SHP77 (cell line): ENCODE measurements at places on chromosomes 2 and 18.

- no peak for DNase-seq
Observed at GRCh38 chr2:136863874-136864273, 98.5 kb downstream of the THSD7B start.

GRCh38 chr2:105473011-105473410 lies 74.2 kb upstream of the FHL2 start:
- DNase-seq = no peak

DNA sequence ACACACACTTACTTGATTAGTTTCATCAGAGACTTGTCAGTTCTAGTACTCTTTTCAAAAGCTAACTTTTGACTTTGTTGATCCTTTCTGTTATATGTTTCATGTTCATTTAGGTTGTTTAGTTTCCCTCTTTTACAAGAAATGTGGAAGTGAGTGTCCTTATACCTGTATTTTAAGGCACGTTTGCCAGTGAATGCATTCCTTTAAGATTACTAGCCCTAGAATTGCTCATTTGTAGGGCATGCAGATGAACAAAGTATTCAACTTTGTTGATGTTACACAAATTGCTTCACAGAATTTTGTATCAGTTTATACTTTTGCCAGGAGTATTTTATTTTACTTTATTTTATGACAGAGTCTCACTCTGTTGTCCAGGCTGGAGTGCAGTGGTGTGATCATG lies 6.3 kb downstream of the IL1RL2 start:
- no peak for DNase-seq

GRCh38 chr2:133092571-133092970 lies 422.6 kb upstream of the LYPD1 start:
- DNase-seq = no peak

DNA sequence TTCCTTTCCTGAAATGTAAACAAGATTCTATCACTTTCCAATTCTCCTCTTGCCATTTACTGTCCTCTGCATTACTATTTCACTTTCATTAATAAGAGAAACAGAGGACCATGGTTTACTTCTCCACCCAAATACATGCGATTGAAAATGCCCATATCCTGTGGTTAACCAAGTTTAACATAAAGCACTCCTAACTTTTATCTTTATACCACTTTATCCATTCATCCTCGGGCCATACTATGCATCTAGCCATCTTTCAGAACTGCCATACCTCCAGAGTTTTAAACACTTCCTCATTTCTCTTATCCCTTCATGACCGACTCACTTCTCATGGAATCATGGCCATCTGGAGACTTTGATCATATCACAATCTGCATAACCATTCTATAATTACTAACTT lies 1182.3 kb downstream of the CNTNAP5 start:
- no peak for DNase-seq

DNA sequence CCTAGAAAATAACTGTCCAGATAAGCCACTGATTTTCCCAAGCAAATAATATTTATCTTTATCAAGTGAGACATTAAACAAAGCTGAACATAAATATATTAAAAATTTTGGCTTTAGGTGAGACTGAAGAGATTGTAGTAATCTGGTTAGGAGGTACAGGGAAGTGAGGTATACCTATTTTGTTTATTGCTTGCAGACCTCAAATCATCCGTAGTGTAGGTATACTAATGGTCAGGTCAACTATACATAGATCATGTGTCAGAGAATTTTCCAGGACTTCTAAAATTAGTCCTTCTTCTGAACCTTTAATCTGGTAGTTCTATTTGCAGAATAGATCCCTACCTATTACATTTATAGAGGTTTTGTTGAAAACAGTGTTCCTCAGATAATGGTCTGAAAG lies 41.5 kb downstream of the SP140 start:
- no peak for DNase-seq

DNA sequence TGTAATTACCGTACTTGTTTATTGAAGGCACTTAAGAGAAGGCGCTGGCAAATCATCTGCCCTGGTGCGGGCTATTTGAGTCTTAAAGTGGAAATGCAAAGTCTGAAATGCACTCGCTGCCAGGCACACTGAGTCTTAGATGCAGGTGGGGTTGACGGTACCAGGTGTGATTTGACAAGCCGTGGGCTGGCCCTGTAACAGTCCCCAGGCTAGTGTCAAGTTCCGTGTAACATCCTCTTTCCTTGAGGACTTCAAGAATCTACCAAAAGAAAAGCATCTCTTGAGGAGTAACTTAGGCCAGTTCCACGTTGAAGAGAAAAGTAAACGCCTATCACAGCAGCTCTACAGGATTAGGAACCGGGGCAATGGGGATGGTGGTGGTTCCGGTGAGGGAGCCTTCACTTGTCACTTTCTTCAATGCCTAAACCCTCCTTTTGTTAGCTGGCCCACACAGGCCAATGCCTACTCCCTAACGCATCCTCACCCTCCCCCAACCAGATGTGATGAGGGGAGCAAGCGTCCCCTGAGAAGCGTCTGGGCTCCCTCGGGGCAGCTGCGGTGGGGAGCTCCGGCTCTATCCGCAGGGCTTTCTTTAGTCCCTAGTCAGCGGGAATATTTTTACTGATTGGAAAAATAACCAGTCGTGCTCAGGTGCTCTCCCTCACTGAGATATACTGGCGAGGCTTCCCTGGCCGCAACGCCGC lies 1.5 kb upstream of the UGP2 start:
- no peak for DNase-seq

- DNase-seq = no peak
Observed at GRCh38 chr2:153589586-153589985, 111.0 kb upstream of the RPRM start.

- DNase-seq = no peak
Observed at GRCh38 chr18:57784034-57784800, 18.9 kb downstream of the ATP8B1 start.

DNA sequence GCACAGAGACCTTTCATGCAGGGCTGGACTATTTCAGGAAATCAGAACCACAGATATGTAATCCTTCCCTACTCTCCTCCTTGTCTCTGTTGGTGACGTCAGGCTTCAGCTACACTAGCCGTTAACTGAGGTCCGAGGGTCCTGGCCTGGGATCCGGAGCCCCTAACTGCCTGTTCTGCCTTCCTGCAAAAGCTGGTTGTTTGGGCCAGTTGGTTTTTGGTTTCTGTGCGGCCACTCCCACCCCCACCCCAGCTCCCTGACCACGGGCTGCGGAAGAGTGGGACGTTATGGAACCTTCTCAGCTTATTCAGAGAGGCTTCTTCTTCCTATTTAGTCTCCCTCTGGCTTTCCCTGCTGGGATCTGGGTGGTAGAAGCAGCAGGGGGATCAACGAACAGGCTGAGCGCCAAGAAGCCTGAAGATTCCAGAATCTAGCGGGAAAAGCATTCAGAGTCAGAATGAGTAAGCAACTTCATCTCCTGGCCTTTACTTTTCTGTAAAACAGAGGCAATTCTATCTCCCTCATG lies 49.3 kb upstream of the ROCK2 start:
- DNase-seq = no peak

DNA sequence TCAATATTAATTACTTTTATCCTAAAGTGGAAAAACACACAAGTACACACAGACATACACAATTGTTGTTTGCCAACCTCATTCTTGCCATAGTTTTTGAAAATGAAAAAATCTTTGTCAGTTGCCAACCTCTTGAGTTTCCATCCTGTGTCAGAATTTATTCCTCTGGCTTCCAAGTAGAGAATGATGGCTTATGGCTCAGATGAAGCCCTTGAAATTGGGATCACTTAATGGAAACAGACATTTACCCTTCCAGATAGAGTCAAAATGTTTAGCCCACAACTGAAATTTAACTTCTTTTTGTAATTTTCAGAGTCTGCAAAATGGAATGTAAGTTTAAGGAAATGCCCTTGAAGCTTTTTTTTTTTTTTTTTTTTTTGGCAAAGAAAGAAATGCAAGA lies 321.6 kb upstream of the TNP1 start:
- no peak for DNase-seq

GRCh38 chr2:202187570-202187969 lies 50.8 kb downstream of the SUMO1 start:
- DNase-seq = no peak

- DNase-seq = no peak
Observed at GRCh38 chr2:195319112-195319460, 337.9 kb upstream of the SLC39A10 start.
